Activated T-cell treated with anti-CD3 and anti-CD28 coated beads for 48 hours (primary cell): ENCODE measurements at places on chromosomes 5 and 9.

DNA sequence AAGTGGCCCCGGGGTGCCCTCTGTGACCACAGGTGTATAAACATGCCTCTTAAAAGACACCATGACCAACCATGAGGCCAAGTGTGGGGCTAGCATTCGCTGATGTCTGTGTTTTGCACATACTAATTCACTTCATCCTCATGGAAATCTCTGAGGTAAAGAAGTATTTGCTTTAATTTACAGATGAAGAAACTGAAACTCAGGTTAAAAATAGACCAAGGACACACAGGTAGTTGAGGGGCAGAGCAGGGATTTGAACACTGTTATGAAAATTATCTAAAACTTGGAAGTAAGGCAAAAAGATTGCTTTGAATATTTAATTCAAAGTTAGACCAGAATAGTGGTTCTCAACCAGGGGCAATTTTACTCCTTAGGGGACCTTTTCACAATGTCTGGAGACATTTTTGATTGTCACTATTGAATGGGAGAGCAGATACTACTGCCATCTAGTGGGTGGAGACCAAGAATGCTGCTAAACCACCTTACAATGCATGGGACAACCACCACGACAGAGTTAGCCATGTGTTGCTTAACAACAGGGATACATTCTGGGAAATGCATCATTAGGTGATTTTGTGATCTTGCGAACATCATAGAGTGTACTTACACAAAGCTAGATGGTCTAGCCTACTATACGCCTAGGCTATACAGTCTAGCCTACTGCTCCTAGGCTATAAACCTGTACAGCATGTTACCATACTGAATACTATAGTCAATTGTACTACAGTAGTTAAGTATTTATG lies 8.0 kb upstream of the FXN start:
- peak; percentile 16 for DNase-seq

- no peak for DNase-seq
These were observed 114.9 kb upstream of the ATP10B start for GRCh38 chr5:160966921-160967320.

GRCh38 chr5:95649842-95650620 lies 3.5 kb downstream of the RFESD start:
- no peak for DNase-seq

- DNase-seq = no peak
These were observed 910 bp downstream of the ENG start for GRCh38 chr9:127853312-127854183.

DNA sequence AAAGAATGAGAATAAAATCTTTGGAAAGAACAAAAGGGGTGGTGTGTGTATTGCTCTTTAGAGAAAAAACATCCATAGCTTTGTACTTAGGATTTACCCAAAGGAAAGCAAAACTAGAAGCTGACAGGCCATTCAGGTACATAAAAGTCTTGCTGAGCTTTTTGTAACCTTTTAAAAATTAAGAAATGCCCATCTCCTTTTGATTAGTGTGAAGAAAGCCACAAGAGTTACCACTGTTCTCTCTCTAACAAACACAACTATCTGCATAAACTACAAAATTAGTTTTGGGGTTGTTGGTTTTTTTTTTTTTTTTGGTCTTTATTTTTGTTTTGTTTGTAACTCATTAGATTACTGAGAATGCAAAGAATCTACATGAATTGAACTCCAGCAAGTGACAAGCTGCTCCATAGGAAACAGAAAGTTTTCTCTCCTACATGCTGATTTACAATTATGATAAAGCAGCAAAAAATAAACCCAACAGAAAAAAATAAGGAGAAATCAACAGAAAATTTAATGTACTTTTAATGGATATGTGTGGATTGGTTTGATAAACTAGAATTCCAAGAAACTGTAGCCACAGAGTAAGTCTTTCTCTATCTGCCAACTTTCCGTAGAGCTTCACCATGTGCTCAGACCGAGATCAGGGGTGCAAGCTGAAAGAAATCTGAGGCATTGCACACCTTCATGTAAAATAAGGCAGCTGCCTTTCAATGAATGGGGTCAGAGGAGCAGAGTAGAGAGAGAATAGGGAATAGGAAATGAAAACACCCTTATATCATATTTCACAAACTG lies 12.3 kb downstream of the BAAT start:
- DNase-seq = no peak

DNA sequence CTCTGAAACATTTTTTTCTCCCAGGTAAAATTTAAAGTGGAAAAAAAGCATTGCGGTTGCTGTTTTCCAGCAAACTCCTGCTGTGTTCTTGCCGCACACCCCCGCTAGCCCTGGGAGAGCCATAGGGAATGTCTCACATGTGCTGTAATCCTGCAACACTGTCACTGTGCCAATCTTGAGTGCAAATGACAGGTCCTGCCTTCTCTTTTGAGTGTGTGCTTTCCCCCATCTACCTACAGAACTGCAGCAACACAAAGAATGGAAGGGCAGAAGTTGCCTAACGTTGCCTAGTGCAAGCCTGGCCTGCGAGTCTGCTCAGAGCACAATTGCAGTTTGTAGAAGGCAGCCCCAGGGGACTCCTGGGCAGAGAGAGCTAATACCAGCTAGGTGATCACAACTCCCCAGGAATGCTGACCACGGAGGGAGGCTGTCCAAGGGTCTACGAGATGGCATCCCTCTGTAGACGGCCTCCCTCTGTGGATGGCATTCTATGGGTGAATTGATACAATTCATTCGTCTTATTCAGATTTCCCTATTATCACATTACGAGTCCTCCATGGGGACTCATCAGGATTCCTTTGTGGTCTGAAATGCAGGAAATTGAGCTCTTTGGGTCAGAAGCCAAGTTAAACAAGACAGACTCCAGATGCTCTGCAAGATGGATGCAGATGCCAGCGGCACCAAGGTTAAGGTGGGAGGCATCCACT lies 172.6 kb upstream of the S1PR3 start:
- no peak for DNase-seq

- no peak for DNase-seq
These were observed 323.0 kb downstream of the SPOCK1 start for GRCh38 chr5:137176126-137176525.

DNA sequence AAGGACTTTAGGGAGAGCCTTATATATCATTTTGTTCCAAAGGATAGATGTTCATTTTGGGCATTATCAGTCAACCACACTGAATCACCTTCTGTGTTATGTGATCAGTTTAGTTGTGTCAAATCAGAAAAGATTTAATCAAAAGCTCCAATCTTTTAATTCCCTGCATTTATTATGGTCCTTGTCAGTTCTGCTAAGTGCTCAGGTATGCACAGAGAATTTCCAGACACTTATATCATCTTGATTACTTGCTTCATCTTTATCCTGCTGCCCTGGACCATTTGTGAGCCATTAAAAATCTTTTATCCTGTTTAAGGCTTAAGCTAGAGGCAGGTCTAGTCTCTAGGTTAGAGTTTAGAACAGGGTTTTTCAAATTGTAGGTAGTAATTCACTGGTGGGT lies 179.1 kb downstream of the CWC27 start:
- no peak for DNase-seq

- DNase-seq = no peak
These were observed 102.2 kb downstream of the SNX18 start for GRCh38 chr5:54619731-54620130.
